AG04449 (cell line): ENCODE measurements at places on chromosomes 3 and 15.
A peak's percentile ranks its signal among the peaks of the same experiment; 100 is the strongest.

DNA sequence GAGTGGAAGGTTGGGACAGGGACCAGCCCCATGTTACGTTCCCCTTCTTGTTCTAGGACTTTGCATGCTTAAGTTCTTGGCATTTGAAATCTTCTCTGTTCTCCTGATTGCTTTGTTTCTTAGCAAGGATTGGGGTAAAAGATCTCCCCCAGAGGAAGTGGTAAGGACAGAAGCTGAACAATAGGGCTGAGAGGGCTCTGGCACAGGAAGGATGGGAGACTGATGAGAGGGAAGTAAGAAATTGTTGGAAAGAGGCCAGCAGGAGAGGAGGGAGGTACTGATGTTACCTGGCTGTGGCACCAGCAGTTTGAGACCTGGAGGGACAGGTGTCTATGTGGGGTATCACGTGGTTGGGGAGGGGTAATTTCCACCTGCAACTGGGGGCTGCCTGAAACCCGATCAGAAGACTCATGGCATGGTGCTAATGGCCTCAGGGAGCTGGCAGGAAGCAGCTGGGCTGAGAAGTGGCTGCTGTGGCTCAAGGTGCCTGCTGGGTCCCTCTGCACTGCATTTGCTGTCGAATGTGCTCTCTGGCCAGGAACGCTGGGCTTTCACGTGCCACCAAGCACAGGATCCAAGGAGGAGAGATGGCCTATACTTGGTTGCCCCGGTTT is 108.4 kb downstream of the LSM3 start:
- DNase-seq: no peak

DNA sequence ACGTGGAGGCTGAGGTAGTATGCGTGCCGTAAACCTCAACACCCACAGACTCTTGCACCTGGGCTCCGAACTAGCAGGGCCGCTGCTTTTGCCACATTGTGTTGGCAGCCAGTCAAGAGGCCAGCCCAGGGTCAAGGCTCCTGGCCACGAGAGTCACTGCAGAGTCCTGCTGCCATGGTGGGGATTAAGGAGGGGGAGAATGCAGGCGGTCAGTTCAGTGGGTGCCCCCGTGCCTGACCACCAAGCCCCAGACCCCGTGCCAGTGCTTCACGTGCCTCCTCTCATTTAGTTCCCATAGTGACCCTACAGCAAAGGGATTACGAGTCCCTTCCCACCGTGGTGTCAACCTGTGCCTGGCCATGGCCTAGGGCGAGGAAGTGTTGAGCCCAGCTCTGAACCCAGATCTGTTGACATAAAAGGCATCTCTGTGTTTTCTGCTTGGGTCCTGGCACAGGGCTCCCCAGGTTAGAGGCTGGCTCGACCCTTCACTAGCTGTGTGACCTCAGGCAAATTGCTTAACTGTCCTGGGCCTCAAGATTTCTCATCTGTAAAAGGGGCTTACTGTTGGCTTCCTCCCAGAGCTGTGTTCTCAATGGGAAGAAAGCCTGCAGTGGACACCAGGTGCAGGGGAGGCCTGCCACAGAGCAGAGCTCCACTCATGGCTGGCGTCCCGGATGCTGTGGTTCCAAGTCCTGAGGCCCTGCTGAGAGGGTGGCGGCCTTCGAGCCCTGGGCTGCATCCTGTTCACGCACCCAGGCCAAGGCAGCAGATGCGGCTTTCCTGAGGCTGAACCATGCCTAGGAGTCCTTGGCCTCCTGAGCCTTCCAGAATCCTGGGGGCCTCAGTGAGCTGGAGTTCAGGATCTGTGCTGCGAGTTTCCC is 32.8 kb downstream of the FBLN2 start:
- DNase-seq: no peak

DNA sequence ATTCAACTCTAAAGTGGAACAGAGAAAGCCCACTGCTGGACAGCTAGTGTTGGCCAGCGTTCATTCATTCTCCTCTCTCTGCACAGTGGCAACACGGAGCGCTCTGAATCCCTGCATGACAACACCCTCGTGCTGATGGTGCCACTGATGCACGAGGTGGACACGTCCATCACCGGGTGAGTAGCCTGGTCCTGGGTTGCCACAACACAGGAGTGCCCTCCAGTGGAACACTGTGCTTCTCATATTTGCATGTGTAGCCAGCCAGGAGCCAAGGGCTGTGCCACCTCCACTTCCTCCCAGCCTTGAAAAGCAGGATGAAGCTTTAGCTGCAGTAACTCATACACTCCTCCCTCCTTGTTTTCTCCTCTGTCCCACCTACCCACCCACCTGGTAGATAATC is 120.0 kb upstream of the CTDSPL start:
- no peak for DNase-seq

DNA sequence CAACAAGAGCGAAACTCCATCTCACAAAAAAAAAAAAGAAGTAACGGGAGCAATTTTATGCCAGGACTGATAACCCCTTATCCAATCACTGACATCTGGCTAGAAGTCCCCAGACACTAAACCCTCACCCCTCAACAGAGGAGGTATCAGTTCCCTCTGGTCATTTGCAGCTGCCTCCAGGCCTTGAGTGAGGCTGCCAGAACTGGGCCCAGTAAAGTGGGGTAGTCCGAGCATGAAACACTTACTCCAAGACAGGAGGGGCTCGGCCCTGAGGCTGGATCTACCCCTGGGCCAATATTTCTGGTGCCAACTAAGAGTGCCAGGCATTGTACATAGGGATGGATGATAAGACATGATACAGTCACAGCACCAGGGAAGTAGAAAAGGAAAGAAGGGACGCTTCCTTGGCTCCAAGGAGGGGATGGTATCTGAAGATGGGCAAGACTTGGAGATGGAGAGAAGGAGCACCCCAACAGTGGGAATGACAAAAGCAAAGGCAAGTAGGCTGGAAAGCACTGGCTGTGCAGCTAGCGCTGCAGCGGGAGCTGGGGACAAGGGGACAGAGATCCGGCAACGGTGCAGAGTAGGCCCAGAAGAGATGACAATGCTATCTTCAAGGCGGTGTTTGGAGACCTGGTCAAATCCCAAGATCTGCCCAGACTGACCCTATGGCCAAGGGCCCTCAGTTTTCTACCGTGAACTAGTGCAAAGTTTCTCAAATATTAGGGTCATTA is 2.2 kb downstream of the XXYLT1 start:
- no peak for DNase-seq

- DNase-seq: peak; percentile 46
These were observed 33.1 kb downstream of the DZIP1L start for GRCh38 chr3:138082085-138082991.

- no peak for DNase-seq
These were observed 34.0 kb downstream of the KLHL25 start for GRCh38 chr15:85760531-85761371.

DNA sequence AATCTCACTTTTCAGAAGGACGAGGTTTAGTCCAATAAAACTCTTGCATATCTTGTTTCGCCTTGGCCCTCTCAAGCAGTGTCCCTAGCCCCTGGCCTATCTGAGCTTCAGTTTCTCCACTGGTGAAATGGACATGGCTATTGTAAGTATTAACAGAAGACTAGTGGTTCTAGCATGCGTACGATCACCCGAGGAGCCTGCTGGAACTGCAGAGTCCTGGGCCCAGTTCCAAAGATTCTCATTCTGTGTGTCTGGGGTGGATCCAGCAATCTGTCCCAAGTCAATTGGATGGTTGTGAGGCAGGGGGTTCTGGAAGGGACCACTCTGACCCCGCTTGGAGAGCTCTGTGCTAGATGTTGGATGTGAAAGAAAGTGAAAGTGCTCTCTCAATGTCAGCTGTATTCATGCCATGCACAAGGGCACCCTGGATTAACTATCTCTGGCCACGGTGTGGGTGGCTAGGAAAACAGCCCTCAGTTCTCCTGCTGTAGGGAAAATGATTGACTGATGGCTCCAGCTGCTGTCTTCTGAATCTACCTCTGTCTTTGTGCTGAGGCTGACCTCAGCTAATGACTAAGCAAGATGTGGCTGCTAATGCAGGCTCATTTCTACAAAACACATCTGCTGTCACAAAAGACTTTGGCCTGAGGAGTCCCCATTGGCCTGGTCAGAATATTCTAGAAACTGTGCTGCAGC is 1.9 kb upstream of the PLA1A start:
- DNase-seq: no peak

DNA sequence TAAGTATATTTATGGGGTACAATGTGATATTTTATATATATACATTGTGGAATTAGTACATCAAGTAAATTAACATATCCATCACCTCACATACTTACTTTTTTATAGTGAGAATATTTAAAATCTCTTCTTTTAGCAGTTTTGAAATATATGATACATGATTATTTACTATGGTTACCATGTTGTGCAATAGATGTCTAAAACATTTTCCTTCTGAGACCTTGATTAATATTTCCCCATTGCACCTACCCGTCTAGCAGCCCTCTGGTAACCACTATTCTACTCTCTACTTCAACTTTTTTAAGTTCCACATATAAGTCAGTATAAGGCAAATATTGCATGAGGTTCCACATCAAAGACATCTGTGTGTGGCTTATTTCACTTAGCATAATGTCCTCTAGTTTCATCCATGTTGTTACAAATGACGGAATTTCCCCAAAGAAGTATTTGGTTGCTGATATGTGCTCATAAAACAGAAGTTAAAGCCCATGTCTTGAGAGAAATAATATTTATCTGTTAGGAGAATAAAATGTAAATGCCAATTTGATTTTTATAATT is 29.6 kb upstream of the NFKBIZ start:
- DNase-seq: no peak

GRCh38 chr3:12252889-12253288 is 36.0 kb upstream of the PPARG start:
- no peak for DNase-seq

- DNase-seq: no peak
These were observed 32.0 kb downstream of the RAB11A start for GRCh38 chr15:65901336-65901735.

- DNase-seq: no peak
These were observed 124.8 kb upstream of the LRIG1 start for GRCh38 chr3:66625505-66626216.

GRCh38 chr3:87044846-87045245 is 53.9 kb upstream of the VGLL3 start:
- DNase-seq: no peak

GRCh38 chr3:40078590-40078989 is 230.9 kb upstream of the EIF1B start:
- DNase-seq: no peak
